Activated CD4-positive, alpha-beta T cell treated with anti-CD3 and anti-CD28 coated beads, Interleukin-2, amount 10 ng/mL, durations not matched to agents 24 days and 14 days (primary cell): ENCODE measurements at places on chromosomes 6 and 20. TPM values are rescaled to one million over a fixed set of nuclear protein-coding genes. Genes with fewer than 3 reads are reported as not detected.

- H3K27me3 ChIP-seq = peaks cover 51% of the 10 kb centered on the region
- no peak for DNase-seq
- no peak overlapping the region for H3K27ac ChIP-seq
- H3K36me3 ChIP-seq = no peaks in the 10 kb centered on the region
- no peak overlapping the region for H3K4me3 ChIP-seq
These were observed 106.7 kb downstream of the GPX5 start for GRCh38 chr6:28632326-28632851.

- DNase-seq = no peak
- peaks cover 41% of the 10 kb centered on the region for H3K27me3 ChIP-seq
- no peaks in the 10 kb centered on the region for H3K4me1 ChIP-seq
- H3K4me3 ChIP-seq = no peak overlapping the region
- H3K36me3 ChIP-seq = no peaks in the 10 kb centered on the region
- H3K27ac ChIP-seq = no peak overlapping the region
These were observed 2.8 kb downstream of the DLGAP4 start for GRCh38 chr20:36308986-36309385.

NNAT gene
- total RNA-seq = 0.16 TPM in 1 of 2 replicates, not detected in the other

RRAGD gene
- 10.6 and 10.9 TPM in 2 replicates for total RNA-seq

DNA sequence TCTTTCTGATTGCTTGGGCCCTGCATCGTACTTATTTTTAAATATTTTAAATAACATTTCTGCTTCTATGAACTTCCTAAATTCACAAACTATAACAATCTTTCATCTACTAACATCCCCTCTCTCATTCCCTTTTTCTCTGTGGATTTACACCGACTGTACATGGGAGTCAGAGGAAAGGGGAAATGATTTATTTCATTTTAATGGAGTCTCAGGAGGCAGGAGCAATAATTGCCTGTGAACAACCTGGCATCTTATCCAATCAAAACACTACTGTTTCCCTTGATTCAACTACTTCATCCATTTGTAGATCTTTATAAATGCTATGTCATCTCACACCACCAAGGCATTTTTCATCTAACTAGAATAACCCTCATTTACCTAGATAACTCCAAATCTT lies 89.6 kb downstream of the FHL5 start:
- peaks cover 2% of the 10 kb centered on the region for H3K27me3 ChIP-seq
- no peak overlapping the region for H3K4me3 ChIP-seq
- DNase-seq = no peak

NANP gene
- total RNA-seq = 10.0 TPM in 2 replicates

- peak overlapping the region; percentile 79 for H3K27ac ChIP-seq
- no peaks in the 10 kb centered on the region for H3K36me3 ChIP-seq
- peaks cover 2% of the 10 kb centered on the region for H3K27me3 ChIP-seq
- H3K4me1 ChIP-seq = peaks cover 29% of the 10 kb centered on the region
- H3K4me3 ChIP-seq = peak overlapping the region; percentile 45
These were observed 21.9 kb downstream of the ECT2L start for GRCh38 chr6:138817799-138818198.

ZKSCAN8 gene
- 17.6 and 17.7 TPM in 2 replicates for total RNA-seq

TMEM74B gene
- 1.6 and 1.9 TPM in 2 replicates for total RNA-seq

FAM209A gene
- total RNA-seq = 0.90 and 1.2 TPM in 2 replicates

ADAM33 gene
- total RNA-seq = not detected in 2 replicates

- peaks cover 4% of the 10 kb centered on the region for H3K4me1 ChIP-seq
- H3K27me3 ChIP-seq = peaks cover 12% of the 10 kb centered on the region
- no peak overlapping the region for H3K4me3 ChIP-seq
- H3K27ac ChIP-seq = no peak overlapping the region
- no peak for DNase-seq
These were observed 5.3 kb downstream of the WFDC5 start for GRCh38 chr20:45109634-45110033.

- no peak overlapping the region for H3K27ac ChIP-seq
- H3K4me3 ChIP-seq = no peak overlapping the region
- H3K36me3 ChIP-seq = no peaks in the 10 kb centered on the region
These were observed 119.8 kb upstream of the AKAP12 start for GRCh38 chr6:151119823-151120524.
